Peyer's patch (tissue), 4 donors: ENCODE measurements at places on chromosomes 13 and 19.

- no peak for DNase-seq
Observed at GRCh38 chr19:53328967-53329366, 4.6 kb upstream of the ZNF845 start.

DNA sequence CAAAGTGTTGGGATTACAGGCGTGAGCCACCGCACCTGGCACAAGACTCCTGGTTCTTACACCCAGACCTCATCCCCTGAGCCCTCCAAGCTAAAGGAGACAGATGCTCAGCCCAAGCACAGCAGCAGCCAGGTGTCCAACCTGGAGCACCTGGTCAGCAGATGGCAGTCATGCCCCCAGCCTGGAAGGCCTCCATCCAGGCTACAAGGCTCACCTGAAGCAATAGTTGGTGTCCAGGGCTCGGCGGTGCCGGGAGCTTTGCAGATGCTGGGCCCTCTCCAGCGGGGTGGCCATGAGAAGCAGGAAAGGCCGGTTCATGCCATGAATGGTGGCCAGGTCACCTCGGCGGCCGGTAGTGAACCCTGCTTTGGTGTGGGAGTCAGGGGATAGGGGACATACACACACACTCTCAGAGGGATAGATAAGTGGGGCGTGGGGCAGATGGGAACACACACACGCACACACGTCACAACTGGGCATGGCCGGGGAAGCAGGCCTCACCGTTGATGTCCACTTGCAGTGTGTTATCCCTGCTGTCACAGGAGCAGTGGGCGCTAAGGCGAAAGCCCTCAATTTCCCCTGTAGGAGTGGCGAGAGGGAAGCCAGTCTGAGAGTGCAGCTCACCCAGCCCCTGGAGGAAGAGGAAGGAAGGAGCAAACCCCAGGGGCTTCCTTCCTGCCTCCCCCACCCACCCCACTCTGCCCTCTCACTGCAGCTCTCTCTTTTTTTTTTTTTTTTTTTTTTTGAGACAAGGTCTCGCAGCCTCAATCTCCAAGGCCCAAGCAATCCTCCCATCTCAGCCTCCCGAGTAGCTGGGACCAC is 11.8 kb downstream of the TGFB1 start:
- no peak for DNase-seq

- peak; percentile 52 for DNase-seq
Observed at GRCh38 chr19:19444681-19445155, 39.2 kb downstream of the GATAD2A start.

- DNase-seq, result no peak
Observed at GRCh38 chr13:26965952-26966700, 205.5 kb downstream of the USP12 start.

DNA sequence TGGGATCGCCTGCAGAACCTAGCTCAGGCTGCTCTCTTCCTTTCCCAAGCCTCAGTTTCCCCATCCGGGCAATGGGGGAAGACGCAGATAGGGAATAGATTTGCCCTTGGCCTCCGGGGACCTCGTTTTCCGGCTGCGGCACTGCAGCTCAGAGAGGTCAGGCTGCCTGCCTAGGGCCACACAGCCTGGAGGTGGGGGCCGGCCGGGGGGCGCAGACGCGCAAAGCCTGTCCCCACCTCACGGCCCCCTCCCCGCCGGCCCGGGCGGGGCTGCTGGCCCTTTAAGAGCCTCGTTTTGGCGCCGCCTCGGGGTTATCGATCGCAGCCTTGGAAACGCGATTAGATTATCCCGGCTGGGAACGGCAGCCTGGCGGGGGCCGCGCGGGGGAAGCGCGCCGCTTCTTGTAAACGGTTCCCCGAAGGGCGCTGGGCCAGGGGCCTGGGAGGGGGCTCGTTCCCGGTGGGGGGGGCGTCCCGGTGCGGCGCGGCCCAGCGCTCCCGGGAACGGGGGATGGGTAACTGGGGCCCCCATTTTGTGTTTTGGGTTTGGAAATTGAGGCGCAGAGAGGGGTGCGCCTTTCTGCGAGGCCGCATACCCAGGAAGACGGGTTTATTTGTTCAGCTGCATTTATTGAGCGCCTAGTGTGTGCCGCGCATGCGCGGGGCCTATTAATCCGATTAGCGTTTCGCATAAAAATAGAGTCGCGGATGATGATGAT is 23.4 kb upstream of the TCF3 start:
- no peak for DNase-seq

GRCh38 chr19:43725468-43725867 is 9.6 kb downstream of the IRGC start:
- no peak for DNase-seq

GRCh38 chr19:32041681-32042292 is 303.6 kb upstream of the ZNF507 start:
- DNase-seq, result no peak

DNA sequence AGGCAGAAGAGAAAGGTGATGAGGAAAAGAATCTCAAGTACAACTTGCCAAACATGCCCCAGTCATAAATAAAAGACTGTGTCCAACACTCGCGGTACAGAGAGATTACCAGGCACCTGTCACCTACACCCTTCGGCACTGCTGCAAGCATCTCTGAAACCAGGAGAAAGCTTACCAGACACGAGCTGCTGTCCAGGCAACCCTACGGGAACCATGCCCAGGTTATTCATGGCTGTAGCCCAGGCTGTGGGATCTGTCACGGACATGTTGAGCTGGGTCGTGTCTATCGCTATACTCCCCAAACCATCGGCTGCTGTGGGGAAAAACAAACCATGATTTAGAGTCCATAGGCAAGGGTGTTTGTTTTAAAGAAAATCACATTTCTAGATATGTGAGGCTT is 375.0 kb downstream of the ENOX1 start:
- DNase-seq, result no peak

DNA sequence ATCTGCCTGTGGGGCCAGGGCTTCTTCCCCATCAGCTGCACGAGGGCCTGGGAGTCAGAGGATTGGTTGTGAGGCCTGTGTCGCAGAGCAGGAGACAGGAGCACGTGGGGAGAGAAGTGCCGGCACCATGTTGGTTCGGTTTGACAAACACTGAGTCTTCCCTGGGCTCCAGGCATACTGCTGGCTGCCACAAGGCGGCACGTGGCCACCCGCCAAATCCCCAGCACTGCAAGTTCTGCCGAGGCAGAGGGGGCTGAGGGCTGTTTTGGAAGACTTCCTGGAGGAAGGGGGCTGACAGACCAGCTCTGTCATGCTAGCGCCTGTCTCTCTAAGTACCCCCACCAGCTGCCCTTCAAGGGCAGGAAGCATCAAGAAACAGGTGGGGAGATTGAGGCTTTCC is 9.5 kb downstream of the SHANK1 start:
- no peak for DNase-seq

- DNase-seq, result no peak
Observed at GRCh38 chr13:98206946-98207345, 29.9 kb upstream of the RNF113B start.

- no peak for DNase-seq
Observed at GRCh38 chr13:26270707-26271106, 16.8 kb downstream of the CDK8 start.

- peak; percentile 74 for DNase-seq
Observed at GRCh38 chr13:99658261-99658991, 157.2 kb downstream of the TM9SF2 start.

- no peak for DNase-seq
Observed at GRCh38 chr19:45477713-45478453, 10.1 kb downstream of the FOSB start.
